ENCODE measurements at places on chromosomes 2 and 18.
A peak's percentile ranks its signal among the peaks of the same experiment; 100 is the strongest.

- peak; percentile 64 for DNase-seq
These were observed 7.8 kb upstream of the OR6B3 start for GRCh38 chr2:240060977-240061591.

DNA sequence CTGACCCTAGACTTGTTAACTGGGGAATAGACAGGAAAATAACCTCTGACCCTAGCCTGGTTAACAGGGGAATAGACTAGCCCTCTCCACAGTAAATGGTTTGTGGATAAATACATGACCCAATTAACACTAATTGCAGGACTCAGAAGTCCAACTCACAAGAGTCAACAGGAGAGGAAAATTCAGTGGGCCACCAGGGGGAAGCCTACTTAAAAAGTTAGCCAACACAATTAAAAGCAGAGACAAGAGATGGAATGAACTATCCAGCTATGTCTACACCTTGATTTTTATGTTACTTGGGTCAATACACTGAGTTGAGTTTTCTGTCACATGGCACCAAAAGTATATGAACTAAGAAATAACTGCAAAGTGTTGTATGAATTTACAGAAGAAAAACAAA, 158.8 kb upstream of the SLC39A10 start:
- DNase-seq: peak; percentile 62

DNA sequence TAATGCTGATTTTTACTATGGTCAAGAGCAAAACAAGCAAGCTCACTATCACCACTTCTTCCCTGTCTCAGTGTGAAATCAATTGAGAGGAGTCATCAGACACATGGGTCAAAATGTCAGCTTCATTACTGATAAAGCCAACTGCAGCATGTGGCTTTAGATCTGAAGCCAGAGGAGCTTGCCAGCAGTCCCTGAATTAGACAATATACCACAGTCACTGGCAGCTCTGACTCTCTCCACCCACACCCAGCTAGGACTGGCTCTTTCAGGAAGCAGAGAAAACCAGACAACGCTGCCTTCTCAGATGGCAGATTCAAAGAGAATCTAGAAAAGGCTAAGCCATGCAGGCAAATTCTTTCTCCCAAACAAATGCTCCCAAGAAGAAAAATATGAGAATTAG, 20.0 kb upstream of the ASB18 start:
- no peak for DNase-seq

DNA sequence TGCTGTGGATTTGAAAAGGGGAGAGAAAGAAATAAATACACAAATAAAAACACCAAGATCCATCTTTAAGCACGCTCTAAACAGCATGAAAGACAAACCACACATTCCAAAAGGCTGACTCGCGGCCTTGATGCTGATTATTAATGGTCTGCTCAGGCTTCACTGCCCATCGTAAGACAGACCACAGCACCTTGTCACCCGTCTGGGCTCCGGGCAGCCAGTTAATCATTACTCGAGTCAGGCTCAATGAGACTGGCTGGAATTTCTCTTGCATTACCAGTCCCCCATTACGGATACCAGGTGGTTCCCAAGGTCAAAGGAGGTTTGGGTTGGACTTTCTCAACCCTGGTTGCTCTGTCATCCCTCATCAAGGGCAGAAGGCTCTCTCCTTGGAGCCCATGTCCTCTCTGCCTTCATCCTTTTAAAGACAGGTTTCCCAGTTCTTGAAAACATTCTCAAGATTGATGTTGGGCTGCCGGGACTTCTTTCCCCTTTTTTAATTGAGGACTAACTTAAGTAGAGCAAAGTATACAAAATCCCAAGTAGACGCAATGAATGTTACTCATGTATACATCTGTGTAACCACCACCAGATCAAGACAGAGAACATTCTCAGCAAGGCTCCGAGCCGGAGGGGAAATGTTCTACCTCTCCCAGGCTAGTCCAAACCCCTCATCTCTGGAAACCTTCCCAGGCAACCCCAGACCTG, 8.1 kb downstream of the SMAD7 start:
- peak; percentile 83 for DNase-seq

GRCh38 chr2:170141865-170142264, 36.1 kb upstream of the MYO3B start:
- no peak for DNase-seq

DNA sequence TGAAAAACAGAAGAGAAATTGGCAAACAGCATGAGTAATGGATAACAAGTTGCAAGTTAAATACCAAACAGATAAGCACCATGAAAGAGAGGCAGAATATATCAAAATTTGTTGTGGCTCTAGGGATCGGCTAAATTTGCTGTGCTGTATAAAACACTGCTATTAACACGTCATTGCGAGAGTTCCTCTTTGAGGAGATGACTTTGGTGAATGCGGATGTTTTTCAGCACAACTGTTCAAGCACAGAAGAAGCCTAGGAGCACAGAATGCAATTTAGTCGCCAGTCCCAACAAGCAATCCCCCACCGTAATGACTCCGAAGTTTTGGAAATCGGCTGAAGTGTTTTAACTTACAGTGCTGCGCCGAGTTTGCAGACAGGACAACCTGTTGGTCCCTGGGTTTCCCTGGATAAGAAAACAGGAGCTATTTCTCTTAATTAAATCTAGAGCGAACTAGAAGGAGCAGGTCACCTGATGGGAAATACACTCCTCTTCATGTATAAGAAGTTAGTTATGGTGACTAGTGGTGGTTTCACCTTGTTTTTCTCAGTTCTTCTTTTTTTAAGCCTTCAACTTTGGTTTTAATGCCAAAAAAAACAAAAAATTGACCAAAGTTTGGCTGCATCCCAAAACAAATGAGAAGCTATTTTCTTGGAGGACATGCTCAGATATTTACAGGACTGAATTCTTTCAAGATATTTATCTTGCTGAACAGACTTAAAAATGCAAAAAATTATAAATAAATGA, 454.1 kb upstream of the SALL3 start:
- peak; percentile 4 for DNase-seq

DNA sequence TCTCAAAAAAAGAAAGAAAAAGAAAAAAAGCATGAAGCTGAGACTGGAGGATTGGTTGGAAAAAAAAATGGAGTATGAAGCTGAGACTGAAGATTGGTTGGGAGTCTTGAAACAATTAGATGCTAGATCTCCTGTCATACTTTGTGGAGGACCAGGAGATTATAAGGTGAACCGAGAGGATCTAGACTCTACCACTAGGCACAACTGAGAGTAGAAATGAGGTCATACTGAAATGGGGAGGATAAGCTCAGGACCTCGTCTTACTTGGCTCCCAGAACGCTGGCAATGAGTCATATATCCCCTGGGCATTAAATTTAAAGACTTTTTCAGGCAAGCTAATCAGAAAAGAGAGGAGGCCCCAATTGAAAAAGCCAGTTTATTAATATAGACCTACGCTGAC, 3.3 kb upstream of the ORC2 start:
- DNase-seq: peak; percentile 89

DNA sequence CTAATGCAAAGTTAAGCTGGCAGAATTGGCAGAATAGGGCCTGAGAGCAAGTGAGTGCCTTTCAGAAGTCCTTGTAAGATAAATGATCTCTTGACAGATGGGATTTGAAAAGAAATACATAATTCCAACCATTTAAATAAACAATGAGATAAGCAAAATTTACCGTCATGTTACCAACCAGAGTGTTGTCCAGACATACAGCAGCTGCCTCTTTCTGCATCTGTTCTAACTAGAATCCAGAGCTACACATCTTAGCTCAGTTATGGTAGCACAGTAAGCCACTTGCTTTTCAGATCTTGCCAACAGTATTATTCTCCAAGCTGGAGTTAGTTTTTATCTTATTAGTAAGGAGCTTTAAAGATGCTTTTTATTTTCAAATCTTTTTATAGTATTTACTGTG, 179.6 kb downstream of the BARD1 start:
- no peak for DNase-seq

GRCh38 chr2:124923097-124923496, 898.0 kb downstream of the CNTNAP5 start:
- no peak for DNase-seq

GRCh38 chr2:18067588-18068384, 189.3 kb downstream of the KCNS3 start:
- no peak for DNase-seq

- DNase-seq: no peak
These were observed 213.4 kb downstream of the TMEM163 start for GRCh38 chr2:134505446-134505845.

- DNase-seq: no peak
These were observed 453.2 kb upstream of the PIK3C3 start for GRCh38 chr18:41501848-41502247.

- no peak for DNase-seq
These were observed 156.9 kb upstream of the ITGA6 start for GRCh38 chr2:172270278-172271079.

DNA sequence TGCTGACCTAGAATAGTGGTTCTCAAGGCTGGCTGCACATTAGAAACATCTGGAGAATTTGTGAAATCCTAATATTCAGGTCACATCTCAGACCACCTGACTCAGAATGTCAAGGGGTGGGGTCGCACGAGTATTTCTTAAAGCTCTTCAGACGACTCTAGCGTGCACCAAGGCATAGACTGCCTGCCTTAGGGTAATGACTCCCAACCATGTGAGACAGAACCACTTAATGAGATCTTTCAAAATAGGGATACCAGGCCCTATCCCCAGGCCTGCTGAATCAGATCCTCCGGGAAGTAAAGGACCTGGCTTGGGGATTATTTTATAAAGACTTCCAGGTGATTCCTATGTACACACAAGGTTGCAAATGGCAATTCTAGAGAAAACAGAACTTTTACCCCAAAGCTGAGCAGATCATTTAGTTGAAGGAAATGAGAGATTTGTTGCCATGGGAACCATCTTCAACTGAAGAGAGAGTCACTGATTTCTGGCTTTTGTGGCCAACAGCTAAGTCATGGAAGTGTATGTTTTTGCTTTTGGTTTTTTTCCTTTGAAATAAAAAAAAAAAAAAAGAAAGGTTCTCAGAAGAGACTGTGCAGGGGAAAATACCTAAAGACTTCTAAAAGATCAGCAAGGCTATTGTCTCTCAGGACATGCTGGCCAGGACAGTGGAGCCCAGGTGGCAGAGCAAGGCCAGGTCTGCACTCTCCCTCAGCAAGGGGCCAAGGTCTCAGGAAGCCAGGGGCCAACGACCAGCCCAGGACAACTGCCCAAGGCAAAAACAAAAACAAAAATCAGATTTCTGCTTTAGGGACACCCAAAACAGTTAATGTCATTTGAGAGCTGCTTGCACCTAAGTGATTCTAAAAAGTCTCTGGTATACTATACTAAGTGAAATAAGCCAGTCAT, 15.3 kb upstream of the LOXHD1 start:
- DNase-seq: no peak

- no peak for DNase-seq
These were observed 67.6 kb upstream of the OTOS start for GRCh38 chr2:240208096-240208495.

DNA sequence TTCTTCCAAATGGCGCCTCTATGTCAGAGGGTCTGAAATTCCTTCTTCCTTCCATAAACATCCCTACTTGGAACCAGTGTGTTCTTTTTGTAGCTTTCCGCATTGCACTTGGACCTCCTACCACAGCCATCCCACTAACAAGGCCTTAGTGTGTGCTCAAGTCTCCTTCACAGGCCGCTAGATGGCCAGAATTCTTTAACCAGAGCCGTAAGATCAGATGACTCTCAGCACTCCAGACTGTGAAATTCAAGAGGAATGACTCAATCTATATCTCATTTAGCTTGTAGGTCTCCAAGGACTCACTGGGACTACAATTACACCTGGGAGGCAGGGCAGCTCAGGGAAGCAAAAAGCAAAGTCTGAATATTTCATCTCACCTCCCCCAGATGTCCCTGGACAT, 298.9 kb downstream of the EIPR1 start:
- DNase-seq: no peak

- no peak for DNase-seq
These were observed 33.8 kb upstream of the TEX51 start for GRCh38 chr2:126864861-126865260.

- no peak for DNase-seq
These were observed 11.3 kb downstream of the PTPRN start for GRCh38 chr2:219297766-219298456.

- no peak for DNase-seq
These were observed 376.4 kb upstream of the VWC2L start for GRCh38 chr2:214034417-214034816.

- DNase-seq: peak; percentile 55
These were observed 567 bp downstream of the PCYOX1 start for GRCh38 chr2:70258532-70258875.

GRCh38 chr2:199692489-199692888, 158.5 kb downstream of the FTCDNL1 start:
- DNase-seq: no peak

DNA sequence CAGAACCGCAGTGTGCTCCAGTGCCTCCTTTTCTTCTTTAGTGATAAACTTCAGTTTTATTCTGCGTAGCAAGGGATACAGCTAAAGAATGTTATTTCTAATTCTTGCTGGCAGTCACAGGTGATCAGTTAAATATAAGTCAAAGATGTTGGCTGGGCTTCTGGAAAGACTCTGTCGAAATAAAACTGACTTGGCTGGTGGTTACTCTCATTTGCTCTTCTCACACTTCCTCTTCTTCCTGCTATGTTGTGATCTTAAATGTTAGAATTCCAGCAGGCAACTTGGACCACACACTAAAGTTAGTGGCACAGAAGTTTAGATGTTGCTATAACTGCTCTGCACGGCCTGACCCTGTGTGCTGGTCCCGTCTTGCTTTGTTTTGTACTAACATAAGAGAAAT, 278.6 kb downstream of the CDH19 start:
- DNase-seq: no peak

- peak; percentile 36 for DNase-seq
These were observed 23.2 kb upstream of the ZNF516 start for GRCh38 chr18:76518123-76518859.

GRCh38 chr2:159775021-159775420, 23.0 kb downstream of the CD302 start:
- peak; percentile 49 for DNase-seq

DNA sequence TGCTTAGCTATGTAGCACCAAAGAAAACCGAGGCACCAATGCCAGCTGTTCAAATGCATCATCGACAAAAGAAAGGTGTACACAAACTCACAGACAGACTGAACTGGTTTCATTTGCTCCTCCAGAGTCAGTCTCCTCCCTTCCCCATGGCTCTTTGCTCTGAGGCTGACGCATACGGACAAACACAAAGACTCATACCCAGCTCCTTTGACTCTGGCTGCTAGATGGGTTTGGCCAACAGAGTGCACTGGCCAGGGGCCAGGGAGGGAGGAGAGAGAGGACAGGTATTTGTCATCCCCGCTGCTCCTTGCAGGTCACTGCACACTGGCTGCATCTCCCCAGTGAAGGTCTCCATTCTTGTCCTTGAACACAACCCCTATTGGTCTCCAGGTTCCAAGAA, 40.7 kb downstream of the DNER start:
- DNase-seq: no peak
